ENCODE measurements at places on chromosomes 5 and 9. TPM values are rescaled to one million over a fixed set of nuclear protein-coding genes. Genes with fewer than 3 reads are reported as not detected.

Gene CNTFR
- 0.08 TPM for total RNA-seq

Gene AFAP1L1
- total RNA-seq = 6.3 TPM

Gene FOXD4L3
- total RNA-seq = not detected

Gene PCDHB2
- 4.1 TPM for total RNA-seq

Gene BICD2
- 29.0 TPM for total RNA-seq

Gene SPOCK1
- total RNA-seq = 19.8 TPM

Gene LCN15
- total RNA-seq = not detected

Gene RNF145
- 144 TPM for total RNA-seq

Gene SPATA31D4
- not detected for total RNA-seq

Gene PCDHB6
- total RNA-seq = 1.2 TPM

Gene CANX
- total RNA-seq = 395 TPM

Gene SEMA4D
- total RNA-seq = 6.3 TPM

Gene CTXN3
- total RNA-seq = not detected

Gene PCDHAC1
- total RNA-seq = 1.1 TPM

Gene SLC4A9
- 0.01 TPM for total RNA-seq

Gene FCN2
- not detected for total RNA-seq

Gene CWC27
- 15.5 TPM for total RNA-seq

Gene GKAP1
- total RNA-seq = 5.8 TPM

Gene APBA1
- total RNA-seq = 0.10 TPM

Gene SYK
- not detected for total RNA-seq

Gene CKMT2
- not detected for total RNA-seq

Gene NRARP
- total RNA-seq = 5.9 TPM

Gene ZNF883
- total RNA-seq = 0.74 TPM

Gene GLDC
- total RNA-seq = 17.4 TPM

Gene DDX4
- 0.02 TPM for total RNA-seq

Gene RFK
- total RNA-seq = 45.2 TPM

Gene CARTPT
- not detected for total RNA-seq

Gene LCN9
- not detected for total RNA-seq

Gene ARL15
- 4.3 TPM for total RNA-seq

Gene HMGXB3
- 28.5 TPM for total RNA-seq

Gene OBP2B
- not detected for total RNA-seq

Gene RNF183
- total RNA-seq = not detected

Gene TLR4
- 0.34 TPM for total RNA-seq

Gene MPDZ
- 12.9 TPM for total RNA-seq

Gene LCN2
- 3.3 TPM for total RNA-seq
